Mucosa of descending colon (tissue), 3 donors: ENCODE measurements at places on chromosomes 11 and 22.

- DNase-seq, result no peak
These were observed 47.1 kb upstream of the PRODH start for GRCh38 chr22:18983120-18983651.

GRCh38 chr22:47225080-47225930 lies 462.9 kb downstream of the TBC1D22A start:
- no peak for DNase-seq

DNA sequence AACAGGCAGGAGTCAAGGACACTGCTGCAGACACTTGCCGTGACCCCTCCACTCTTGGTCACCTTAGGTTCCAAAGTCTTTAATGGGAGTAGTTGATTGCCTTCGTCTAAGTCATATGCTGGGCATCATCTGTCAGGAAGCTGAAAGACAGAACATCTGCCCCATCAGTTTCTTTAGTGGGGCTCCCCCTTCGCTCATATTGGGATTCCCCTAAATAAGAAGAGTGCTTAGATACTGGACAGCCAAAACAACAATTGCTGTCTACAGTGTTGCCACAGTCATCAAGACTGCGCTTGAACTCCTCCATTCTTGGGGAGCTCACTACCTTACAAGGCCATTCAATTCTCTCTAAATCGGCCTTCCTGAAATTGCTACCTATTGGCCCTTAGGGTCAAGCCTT lies 58.5 kb downstream of the UBASH3B start:
- no peak for DNase-seq

DNA sequence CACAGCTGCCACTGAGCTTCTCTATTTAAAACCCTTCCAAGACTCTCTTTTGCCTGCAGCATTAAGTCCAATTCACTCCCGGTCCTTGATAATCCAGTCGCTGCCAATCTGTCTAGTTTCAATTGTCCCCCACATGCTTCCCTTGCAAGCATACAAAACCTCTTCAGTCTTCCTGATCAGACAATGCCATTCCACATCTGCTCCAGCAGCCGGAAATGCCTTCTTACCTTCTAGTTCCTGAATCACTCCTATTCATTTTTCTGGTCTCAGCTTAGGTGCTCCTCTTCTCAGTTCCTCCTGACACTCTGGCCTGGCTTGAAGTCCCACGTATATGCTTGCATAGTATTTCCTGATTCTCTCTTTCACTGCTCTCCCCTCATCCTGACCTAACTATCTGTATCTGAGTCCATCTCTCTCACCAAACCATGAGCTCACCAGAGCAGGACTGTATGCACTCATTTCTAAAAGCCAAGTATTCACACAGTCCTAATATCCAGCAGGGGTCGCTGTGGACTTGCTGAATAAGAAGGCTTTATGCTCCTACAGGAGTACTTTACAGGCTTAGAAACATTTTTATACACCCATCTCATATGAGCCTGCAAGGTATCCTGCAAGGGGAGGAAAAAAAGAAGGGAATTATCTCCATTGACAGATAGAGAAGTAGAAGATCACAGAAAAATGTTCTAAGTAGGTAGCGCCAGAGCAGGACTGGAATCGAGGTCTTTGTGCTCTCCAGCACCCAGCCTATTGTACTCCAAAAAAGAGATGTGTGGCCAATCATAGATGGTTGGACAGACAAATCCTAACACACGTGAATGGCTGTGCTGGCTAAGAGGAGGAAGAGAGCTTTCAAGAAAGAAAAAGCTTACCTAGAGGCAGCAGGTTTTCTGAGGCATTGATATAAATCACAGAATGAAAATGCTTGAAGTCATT lies 19.2 kb downstream of the XRRA1 start:
- DNase-seq, result peak; percentile 91

- DNase-seq, result no peak
These were observed 44.4 kb downstream of the MOB2 start for GRCh38 chr11:1442163-1442562.

DNA sequence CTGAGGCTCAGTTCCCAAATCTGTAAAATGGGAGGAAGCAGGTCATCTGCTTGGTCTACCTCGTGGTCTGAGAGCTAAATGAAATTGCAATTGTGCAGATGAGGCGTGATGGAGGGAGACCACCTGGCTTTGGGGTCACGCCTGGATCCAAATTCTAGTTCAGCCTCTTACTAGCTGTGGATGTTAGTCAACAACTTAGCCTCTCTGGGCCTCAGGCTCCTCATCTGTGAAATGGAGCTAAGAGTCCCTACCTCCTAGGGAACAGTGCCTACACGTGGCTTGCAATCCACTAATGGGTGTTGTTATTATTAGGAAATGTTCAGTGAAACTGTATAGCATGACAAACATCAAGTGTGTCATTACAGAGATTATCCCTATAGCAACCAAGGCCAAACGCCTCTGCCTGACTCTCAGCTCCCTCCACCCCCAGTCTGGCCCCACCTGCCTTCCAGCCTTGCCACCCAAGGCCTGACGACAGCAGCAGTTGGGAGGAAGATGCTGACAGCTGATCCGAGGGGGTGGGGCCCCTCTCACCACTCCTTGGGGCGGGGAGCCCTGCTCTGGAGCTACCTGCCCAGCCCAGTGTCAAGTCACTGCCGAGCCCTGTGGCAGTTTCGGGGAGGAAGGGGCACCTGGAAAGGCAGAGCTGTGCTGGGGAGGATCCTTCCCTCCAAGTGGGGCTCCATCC lies 1.7 kb upstream of the RHOD start:
- DNase-seq, result peak; percentile 75

DNA sequence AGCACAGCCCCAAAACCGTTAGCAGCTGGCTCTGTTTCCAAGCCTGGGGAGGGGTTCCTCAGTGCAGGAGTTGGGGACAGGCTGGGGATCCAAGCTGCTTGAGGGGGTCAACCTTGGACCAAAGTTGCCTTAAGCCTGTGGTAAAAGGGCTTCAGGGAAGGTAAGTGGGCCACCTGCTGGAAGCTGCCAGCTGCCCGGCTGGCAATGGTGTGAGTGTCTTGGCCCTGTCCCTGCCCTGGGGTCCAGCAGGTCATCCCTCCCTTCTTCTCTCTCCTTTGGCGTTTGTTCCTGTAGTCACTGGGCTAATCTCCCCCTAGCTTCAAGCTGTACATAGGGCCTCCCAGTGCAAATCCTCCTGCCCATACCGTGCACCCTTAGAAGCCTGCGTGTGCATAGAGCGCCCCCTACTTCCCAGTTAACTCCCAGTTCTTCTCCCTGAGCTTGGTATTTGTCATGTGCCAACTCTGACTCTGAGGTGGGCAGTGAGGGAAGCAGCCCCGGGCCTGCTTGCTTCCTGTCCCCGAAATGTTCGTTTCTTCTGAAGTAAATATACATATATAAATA lies 4.4 kb downstream of the TMEM258 start:
- DNase-seq, result no peak

- peak; percentile 82 for DNase-seq
These were observed 663 bp upstream of the LARGE2 start for GRCh38 chr11:45921561-45922424.

- DNase-seq, result no peak
These were observed 128.5 kb downstream of the SLC1A2 start for GRCh38 chr11:35290876-35291275.

DNA sequence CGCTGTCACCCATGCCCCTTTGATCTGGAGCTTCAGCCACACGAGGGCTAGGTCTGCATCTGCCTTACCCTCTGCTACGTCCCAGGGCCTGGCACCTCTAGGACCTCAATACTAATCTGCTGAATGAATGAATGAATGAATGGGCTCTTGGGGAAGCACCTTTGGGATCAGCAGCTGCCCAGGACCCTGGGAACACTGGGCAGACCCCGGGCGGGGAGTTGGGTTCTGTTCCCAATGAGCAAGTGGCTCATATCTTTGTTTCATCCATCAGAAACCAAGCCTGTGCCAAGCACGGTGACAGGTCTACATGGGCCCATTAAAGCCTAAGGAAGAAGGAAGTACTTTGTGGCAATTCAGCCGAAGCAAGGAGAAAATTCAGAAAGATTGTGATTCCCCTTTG lies 41.5 kb upstream of the SHISAL1 start:
- no peak for DNase-seq

- DNase-seq, result no peak
These were observed 938 bp downstream of the LAYN start for GRCh38 chr11:111541254-111542061.

DNA sequence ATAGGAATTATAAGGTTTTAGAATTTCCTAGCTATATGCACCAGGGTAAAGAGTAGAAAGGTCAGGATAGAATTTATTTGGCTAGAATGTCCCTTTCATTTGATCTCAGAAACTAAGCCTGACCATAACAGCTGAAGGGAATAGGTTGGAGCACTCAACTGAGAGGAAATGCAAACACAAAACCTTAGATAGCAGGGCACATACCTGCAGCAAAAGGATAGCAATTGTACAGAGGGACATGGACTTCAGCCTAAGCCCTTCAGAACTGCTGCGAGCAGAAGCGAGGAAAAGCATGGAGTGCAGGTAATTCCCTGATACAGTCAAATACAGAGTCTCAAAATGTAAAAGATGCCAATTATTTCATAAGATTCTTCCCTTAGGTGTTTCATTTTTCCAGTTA lies 211.0 kb upstream of the DDI1 start:
- no peak for DNase-seq

- DNase-seq, result no peak
These were observed 16.6 kb downstream of the SLC3A2 start for GRCh38 chr11:62897311-62897710.

GRCh38 chr22:31448382-31448781 lies 41.3 kb downstream of the EIF4ENIF1 start:
- DNase-seq, result no peak

DNA sequence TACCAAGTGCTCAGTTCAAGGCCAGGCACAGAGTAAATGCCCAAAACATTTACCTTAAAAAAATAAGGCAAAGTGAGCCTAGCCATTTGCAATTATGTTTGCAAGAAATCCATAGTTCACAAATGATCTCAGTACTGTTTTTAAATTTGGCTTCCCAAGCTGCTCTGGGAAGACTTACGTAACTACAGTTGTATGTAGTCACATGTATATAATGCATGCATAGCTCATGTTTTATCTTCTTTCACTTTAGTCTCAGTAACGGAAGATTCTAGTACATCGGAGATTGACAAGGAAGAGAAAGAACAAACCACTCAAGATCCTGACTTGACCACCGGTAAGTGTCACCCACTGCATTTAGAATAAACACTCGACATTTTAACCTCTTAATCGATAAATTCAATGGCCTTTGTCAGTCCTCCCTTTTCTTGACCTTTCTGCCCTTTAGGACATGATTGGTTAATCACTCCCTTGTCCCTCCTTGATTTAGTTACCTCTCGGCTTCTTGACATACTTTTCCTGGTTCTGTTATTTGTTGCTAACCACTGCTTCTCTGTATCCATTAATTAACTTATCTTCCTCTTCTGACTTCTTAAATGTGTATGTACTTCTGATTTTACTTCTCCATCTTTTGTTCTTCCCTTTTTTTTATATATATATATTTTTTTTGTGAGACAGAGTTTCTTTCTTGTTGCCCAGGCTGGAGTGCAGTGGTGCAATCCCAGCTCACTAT lies 18.0 kb upstream of the JHY start:
- DNase-seq, result no peak

GRCh38 chr11:2166091-2166851 lies 5.3 kb upstream of the INS start:
- DNase-seq, result peak; percentile 36

- peak; percentile 73 for DNase-seq
These were observed 2.7 kb upstream of the MUC5B start for GRCh38 chr11:1219834-1220815.

GRCh38 chr11:72234920-72235319 lies 9.1 kb downstream of the PHOX2A start:
- no peak for DNase-seq

DNA sequence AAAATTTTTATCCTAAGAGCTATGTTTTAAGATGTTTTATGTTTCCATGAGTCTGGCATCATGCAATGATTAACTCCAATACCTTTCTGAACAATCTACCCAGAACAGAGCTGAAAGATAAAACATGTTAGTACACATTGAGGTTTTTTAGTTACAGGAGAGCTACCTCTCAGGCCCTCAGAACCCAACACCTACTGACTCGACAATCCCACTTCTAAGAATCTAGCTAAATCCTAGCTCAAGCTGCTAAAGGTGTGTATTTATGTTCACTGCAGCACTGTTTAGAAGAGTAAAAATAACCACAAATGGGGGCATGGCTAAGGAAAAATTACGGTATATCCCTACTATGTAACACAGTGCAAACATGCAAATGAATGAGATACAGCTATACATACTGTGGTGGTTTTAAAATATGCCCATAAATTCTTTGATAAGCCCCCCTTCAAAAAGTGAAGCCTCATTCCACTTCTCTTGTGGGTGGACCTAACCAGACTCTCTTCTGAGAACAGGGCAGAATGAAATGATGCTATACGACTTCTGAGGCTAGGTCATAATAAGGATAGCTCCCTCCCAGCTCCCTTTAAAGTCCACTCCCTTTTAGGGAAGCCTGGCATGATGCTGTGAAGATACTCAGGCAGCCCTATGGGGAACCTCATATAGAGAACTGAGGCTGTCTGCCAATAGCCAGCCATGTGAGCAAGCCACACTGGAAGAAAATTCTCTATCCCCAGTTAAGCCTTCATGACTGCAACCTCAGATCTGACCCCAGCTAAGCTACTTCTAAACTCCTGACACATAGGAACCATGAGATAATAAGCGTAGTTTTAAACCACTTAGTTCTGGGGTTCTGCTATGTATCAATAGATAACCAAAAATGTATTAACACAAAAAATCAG lies 29.5 kb downstream of the TMEM123 start:
- peak; percentile 19 for DNase-seq

- no peak for DNase-seq
These were observed 125.7 kb downstream of the TENM4 start for GRCh38 chr11:79314906-79315689.

DNA sequence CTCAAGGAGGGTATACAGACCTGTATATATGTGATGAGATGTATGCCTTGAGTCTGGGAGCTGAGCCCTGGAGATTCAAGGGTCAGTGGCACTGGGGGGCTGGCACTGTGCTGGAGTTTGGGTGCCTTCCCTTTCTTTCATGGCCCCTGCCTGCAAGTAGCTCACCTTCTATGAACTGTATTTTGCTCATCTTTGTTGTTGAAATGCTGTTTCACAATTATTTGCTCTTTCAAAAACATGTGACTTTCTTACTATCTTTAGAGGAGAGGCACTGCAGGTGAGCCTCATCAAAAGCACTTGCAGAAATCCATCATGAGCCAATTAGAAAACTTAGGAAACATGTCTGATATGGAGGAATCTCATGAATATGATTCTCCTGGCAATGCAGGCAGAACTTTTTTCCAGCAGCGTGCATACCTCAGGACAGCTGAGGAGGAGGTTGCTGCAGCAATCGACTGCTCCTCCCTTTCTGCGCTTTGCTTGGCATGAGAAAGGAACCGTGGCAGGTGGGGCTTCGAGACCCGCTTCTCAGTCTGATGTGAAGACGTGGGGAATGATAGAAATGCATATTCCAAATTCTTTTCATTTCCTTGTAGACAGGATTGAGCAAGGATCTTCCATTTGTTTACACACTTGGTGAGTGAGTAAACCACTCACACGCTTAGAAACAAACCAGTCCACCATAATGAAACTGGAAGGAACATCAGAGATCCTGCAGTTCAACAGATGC lies 178.4 kb upstream of the E2F8 start:
- no peak for DNase-seq

- no peak for DNase-seq
These were observed 54.7 kb downstream of the SGSM3 start for GRCh38 chr22:40425082-40425481.
